Breast epithelium (tissue), 4 donors: ENCODE measurements at places on chromosomes 7 and 10. TPM values are rescaled to one million over a fixed set of nuclear protein-coding genes. Genes with fewer than 3 reads are reported as not detected.

Gene BMPER
- 2.0 TPM for total RNA-seq

- no peaks in the 10 kb centered on the region for H3K36me3 ChIP-seq
- H3K27ac ChIP-seq, result no peak overlapping the region
- DNase-seq, result no peak
- no peaks in the 10 kb centered on the region for H3K27me3 ChIP-seq
- H3K4me1 ChIP-seq, result no peaks in the 10 kb centered on the region
- no peak overlapping the region for H3K4me3 ChIP-seq
Measured at GRCh38 chr10:31426401-31426800, 107.4 kb downstream of the ZEB1 start.

Gene WIPF3
- total RNA-seq, result 0.66 TPM

Gene FAM107B
- 51.8 TPM for total RNA-seq

DNA sequence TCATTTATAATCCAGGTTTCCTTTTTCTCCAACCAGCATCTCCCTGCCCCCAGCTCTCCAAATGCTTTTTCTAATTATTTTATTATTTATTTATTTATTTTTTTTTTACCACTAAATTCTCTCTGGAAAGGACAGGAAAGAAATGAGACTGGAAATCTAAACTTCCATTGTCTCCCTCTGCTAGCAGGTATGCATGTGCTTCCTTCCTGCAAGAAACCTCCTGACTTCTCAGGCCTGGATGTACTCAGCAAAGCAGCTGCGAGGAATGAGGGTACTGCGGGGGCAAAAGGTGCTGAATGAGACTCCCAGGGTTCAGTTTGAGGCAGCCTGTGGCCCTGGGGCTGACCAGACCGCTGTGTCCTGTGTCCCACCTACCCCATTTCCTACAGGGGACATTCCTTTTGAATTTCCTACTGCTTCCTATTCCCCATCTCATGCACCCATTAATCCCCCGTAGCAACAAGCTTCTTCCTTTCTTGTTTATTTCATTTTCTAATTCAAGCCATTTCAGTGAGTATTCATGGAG is 324.6 kb upstream of the IGFBP3 start:
- DNase-seq, result no peak
- no peaks in the 10 kb centered on the region for H3K36me3 ChIP-seq
- no peak overlapping the region for H3K27ac ChIP-seq
- no peak overlapping the region for H3K4me3 ChIP-seq
- H3K27me3 ChIP-seq, result no peaks in the 10 kb centered on the region

DNA sequence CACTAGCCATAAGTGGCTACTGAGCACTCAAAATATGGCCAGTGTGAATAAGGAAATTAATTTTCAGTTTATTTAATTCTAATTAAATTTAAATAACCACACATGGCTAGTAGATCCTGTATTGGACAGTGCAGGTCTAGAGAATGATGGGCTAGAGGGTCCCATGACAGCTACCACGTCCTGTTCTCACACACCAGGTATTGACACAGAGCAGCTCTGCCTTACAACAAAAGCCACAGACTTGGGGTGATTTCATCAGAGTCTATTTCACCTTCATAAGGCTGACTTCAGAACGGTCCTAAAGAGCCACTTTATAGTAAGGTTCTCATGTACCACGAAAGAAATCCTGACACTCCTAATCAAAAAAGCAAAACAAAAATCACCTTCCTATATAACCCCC is 111.3 kb downstream of the UBE2H start:
- no peak overlapping the region for H3K27ac ChIP-seq
- H3K4me3 ChIP-seq, result no peak overlapping the region
- H3K36me3 ChIP-seq, result no peaks in the 10 kb centered on the region
- peaks cover 15% of the 10 kb centered on the region for H3K4me1 ChIP-seq

DNA sequence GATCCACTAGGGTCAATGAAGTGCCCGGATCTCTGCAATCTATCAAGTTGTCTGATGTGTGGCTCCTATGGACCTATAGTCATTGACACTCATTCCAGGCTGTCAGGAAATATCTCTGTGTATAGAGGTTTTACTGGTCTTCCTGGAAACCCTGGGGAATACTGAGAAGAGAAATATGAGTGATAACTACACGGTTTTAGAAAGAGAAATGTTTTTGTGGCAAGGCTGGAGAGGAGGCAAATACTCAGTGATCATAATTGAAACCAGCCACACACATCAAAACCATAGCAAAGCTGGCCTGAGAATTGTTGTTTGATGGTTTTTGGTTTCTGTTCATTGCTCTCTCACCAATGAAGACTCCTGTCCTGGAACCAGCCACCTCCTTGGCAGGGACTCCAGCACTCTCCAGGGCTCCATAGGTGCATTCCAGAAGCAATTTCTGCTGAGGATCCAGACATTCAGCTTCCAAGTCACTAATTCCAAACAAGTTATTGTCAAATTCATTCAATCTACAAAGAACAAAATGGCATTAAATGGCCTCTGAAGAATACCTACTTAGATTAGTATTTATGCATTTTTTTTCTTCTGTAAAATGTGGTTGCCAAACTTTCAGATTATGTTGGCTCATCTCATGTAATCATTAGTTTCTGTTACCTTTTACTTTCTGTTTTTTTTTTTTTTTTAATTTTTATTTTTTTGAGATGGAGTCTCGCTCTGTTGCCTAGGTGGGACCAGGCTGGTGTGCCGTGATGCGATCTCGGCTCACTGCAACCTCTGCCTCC is 108.6 kb upstream of the ABI1 start:
- no peak overlapping the region for H3K4me3 ChIP-seq
- no peak for DNase-seq
- peaks cover 4% of the 10 kb centered on the region for H3K36me3 ChIP-seq
- no peaks in the 10 kb centered on the region for H3K4me1 ChIP-seq

GRCh38 chr7:138092486-138093028 is 16.3 kb downstream of the AKR1D1 start:
- H3K27ac ChIP-seq, result no peak overlapping the region
- H3K4me1 ChIP-seq, result no peaks in the 10 kb centered on the region
- no peaks in the 10 kb centered on the region for H3K36me3 ChIP-seq
- no peak for DNase-seq
- H3K4me3 ChIP-seq, result no peak overlapping the region

Gene HTR5A
- not detected for total RNA-seq

DNA sequence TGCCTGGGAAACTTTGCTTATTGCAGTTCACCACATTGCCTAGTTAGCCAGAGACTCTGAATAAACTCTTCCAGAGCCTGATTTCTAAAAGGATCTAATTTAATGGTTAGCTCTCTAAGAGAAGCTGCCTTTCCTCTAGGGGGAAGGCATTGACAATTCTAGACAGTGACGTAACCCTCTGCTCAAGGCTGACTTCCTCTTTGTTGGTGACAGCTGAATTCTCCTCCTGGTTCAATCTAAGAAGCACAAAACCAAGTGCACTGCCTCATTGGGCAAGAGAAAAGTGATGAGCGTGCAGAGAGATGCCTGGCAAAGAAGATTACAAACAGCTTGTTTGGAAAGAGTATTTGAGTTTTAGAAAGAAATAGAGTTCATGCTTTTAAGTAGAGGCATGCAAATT is 102.7 kb downstream of the MACC1 start:
- DNase-seq, result no peak
- no peak overlapping the region for H3K4me3 ChIP-seq
- no peaks in the 10 kb centered on the region for H3K27me3 ChIP-seq

DNA sequence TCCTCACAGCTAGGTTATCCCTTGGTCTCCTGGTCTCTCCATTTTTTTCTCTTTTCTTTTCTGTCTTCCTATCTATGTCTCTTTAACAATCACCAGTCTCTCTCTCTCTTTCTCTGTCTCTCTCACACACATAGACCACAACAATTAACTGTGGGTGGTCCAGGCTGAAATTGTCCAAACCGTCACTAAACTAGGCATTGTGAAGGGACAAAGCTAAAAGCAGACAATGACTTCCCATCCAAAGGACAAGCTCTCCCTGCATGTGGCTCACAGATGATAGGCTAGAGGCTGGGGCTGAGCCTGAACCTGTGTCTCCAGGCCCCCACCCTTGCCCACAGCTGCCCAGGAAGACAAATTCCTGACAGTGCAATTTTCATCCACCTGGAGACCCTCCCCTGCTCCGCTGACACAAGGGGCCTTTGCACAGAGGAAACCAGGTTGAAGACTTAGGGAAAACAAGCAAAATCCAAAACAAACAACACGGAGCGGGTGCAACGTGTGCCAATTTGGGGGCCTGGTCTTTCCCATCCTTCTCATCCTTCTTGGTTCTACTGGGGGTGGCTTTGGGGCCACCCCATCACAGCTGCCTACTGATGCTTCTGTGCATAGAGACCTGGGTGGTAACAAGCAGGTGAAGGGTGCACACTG is 755.4 kb downstream of the GRID1 start:
- no peak overlapping the region for H3K27ac ChIP-seq
- no peaks in the 10 kb centered on the region for H3K27me3 ChIP-seq
- no peak overlapping the region for H3K4me3 ChIP-seq
- H3K36me3 ChIP-seq, result no peaks in the 10 kb centered on the region
- no peak for DNase-seq

GRCh38 chr10:132541601-132542011 is 4.0 kb downstream of the INPP5A start:
- no peak overlapping the region for H3K4me3 ChIP-seq
- H3K36me3 ChIP-seq, result no peaks in the 10 kb centered on the region
- no peaks in the 10 kb centered on the region for H3K27me3 ChIP-seq
- H3K4me1 ChIP-seq, result peaks cover 22% of the 10 kb centered on the region
- no peak for DNase-seq

DNA sequence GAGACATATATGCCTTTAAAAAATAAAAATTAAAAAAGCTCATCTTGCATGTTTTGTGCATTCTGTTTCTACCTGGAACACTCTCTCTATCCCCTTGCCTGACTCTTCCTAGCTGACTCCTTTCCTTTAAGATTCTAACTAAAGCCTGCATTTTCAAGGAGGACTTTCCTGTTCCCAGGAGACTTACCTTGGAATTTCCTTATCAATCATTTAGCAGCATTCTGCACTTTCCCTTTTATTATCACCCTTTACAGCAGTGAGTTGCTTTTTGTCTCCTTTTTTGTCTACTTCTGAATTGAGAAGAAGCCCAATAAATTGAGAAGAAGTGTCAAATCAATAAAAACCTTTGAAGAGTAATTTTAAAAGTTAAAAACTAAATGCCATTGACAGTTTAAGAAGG is 142.2 kb upstream of the TMEM196 start:
- H3K36me3 ChIP-seq, result no peaks in the 10 kb centered on the region
- H3K4me3 ChIP-seq, result no peak overlapping the region
- no peaks in the 10 kb centered on the region for H3K27me3 ChIP-seq
- H3K27ac ChIP-seq, result no peak overlapping the region

- DNase-seq, result no peak
- no peaks in the 10 kb centered on the region for H3K27me3 ChIP-seq
- H3K4me1 ChIP-seq, result no peaks in the 10 kb centered on the region
- peak overlapping the region; percentile 90 for H3K4me3 ChIP-seq
Measured at GRCh38 chr10:31927565-31927883, 1.1 kb downstream of the ARHGAP12 start.

GRCh38 chr10:119750391-119751230 is 24.8 kb downstream of the INPP5F start:
- no peaks in the 10 kb centered on the region for H3K4me1 ChIP-seq
- no peak overlapping the region for H3K4me3 ChIP-seq
- no peaks in the 10 kb centered on the region for H3K27me3 ChIP-seq
- H3K36me3 ChIP-seq, result no peaks in the 10 kb centered on the region
- DNase-seq, result peak; percentile 66

Gene UNCX
- not detected for total RNA-seq

DNA sequence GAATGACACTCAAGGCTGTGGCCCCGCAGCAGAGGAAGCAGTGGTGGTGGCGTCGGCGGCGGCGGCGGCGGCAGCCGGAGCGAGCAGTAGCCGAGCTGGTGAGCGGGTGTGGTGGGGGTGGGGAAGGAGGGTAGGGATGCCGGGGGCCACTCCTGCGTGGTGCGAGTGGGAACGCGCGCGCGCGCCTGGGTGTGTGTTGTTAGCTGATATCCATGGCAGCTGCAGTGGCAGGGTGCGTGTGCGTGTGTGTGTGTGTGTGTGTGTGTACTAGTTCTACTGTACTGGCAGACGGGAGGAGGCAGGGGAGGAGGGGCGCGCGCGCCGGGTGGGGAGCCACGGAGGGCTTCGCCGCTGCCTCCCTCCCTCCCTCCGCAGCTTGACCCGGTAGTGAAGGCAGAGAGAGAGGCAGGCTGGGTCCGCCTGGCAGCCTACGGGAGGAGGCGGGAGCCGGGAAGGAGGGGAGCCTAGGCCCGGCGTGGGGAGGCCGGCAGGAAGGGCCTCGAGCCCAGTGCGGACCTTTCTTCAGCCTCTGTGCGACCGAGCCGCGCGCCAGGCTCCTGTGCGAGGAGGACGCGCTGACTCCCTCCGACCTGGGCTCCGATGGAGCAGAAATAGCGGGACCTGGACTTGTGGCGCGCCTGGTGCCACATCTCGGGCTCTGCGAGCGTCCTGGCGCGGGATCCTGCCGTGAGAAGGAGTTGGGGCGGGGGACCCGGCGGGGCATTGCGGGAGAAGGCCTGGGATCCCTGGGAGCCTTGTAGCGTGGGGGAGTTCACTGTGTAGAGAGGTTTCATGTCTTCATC is at the start of gene MAGI2:
Gene MAGI2, minus strand, starts transcription at position 110 of the 803 bp plus-strand sequence. CDS start 347 bp downstream, outside the sequence.
- H3K27me3 ChIP-seq, result no peaks in the 10 kb centered on the region
- no peaks in the 10 kb centered on the region for H3K36me3 ChIP-seq
- DNase-seq, result peak; percentile 59
- peak within 1 kb of the TSS; percentile 96 for H3K27ac ChIP-seq

Gene STEAP4
- 165 TPM for total RNA-seq

Gene TMEM209
- 13.8 TPM for total RNA-seq

- DNase-seq, result no peak
- H3K27me3 ChIP-seq, result no peaks in the 10 kb centered on the region
- H3K36me3 ChIP-seq, result no peaks in the 10 kb centered on the region
- no peaks in the 10 kb centered on the region for H3K4me1 ChIP-seq
- H3K27ac ChIP-seq, result no peak overlapping the region
- no peak overlapping the region for H3K4me3 ChIP-seq
Measured at GRCh38 chr10:122856902-122857301, 11.2 kb upstream of the CUZD1 start.

Gene FAM25C
- not detected for total RNA-seq

Gene PPP1R17
- total RNA-seq, result not detected

- H3K36me3 ChIP-seq, result no peaks in the 10 kb centered on the region
- no peak overlapping the region for H3K27ac ChIP-seq
Measured at GRCh38 chr7:156954941-156955340, 5.4 kb downstream of the NOM1 start.

Gene LEP
- total RNA-seq, result 498 TPM

GRCh38 chr10:34473174-34474008 is 341.7 kb downstream of the PARD3 start:
- H3K4me3 ChIP-seq, result no peak overlapping the region
- no peaks in the 10 kb centered on the region for H3K27me3 ChIP-seq
- no peaks in the 10 kb centered on the region for H3K36me3 ChIP-seq
- no peak for DNase-seq

- H3K36me3 ChIP-seq, result peaks cover 6% of the 10 kb centered on the region
- no peak overlapping the region for H3K27ac ChIP-seq
- H3K4me1 ChIP-seq, result no peaks in the 10 kb centered on the region
- no peak for DNase-seq
- H3K4me3 ChIP-seq, result no peak overlapping the region
Measured at GRCh38 chr7:111730476-111731300, 168.4 kb upstream of the IMMP2L start.

DNA sequence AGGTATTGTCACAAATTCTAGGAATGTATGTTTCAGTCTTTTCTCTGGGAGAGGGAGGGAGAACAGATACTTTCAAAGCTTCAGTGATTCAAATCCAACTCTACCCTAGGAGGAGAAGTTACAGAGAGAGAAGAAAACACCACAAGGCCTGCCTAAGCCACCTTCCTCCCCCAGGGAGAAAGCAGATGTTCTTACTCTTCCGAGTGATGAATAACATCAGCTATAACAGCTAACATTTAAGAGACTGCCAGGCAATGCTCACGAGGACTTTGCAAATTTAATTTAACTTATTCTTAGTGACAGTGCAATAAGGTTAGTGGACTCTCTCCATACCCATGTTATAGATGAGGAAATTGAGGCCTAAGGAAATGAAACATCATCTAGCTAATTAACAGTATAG is 36.8 kb downstream of the TAS2R41 start:
- no peak for DNase-seq
- H3K27me3 ChIP-seq, result no peaks in the 10 kb centered on the region
- no peak overlapping the region for H3K4me3 ChIP-seq

Gene EMX2
- total RNA-seq, result 0.98 TPM
